ENCODE measurements at places on chromosomes 12 and 14.

- no peak for DNase-seq
Measured at GRCh38 chr12:77377116-77377515, 311.7 kb upstream of the E2F7 start.

DNA sequence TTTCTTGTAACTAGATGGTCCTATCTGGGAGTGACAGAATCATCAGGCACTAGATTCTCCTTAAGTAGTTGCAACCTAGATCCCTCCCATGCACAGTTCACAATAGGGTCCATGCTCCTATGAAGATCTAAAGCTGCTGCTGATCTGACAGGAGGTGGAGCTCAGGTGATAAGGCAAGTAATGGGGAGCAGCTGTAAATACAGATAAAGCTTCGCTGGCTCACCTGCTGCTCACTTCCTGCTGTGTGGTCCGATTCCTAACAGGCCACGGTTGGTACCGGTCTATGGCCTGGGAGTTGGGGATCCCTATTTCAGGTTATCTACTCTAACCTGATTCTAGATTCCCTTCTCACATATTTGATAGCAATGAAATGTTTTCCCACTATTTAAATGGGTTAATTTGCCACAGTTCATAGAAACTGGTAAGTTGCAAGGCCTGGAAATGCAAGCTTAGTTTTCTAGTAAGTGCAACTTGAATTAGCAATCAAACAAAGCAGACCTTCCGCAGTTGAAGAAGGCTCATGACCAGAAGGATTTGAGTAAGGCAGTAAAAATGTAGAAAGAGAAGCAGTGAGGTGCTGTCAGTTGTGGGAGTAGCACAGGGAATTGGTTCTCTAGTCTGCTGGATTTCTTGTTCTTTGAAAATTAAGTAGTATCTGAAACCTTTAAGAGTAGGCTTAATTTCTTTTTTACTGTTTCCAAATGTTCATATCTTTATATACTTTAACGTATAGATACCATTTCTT, 332.3 kb downstream of the EGLN3 start:
- no peak for DNase-seq

GRCh38 chr12:106780010-106780631, 5.6 kb downstream of the RIC8B start:
- no peak for DNase-seq

DNA sequence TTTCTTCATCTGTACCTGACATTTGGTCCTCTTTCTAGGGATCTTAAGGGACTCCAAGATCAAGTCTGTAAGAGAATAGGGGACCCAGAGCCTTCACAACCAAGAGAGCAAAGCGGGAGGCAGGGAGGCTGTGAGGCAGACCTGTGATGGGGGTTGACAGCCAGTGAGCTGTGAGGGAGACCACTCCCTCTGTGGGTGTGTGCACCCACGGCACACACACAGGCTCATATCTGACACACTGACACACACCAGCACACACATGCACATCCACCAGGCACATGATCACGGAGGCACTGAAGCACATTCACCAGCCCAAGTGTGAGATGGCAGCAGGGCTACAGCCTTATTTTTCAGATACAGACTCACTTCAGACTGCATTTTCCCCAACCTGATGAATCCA, 55.2 kb downstream of the SPTB start:
- no peak for DNase-seq

DNA sequence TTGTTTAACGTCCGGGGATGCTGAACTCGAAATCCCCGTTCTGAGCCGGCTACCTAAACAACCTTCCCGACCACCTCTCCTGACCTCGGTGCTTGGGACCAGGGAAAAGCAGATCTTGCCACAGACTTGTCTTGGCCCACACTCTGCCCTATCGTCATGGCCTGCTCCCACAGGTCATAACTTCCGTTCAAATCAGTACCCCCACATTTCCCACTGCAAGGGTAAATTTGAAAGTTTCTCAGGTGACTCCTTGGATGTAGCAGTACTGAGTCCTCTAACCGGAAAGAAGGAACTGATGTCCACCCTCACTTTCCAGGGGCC, 612 bp upstream of the RBM23 start:
- no peak for DNase-seq

GRCh38 chr12:1373901-1374735, 220.3 kb downstream of the FBXL14 start:
- DNase-seq = no peak

GRCh38 chr12:19203013-19203412, 73.5 kb downstream of the PLEKHA5 start:
- no peak for DNase-seq
